ENCODE measurements at places on chromosomes 1 and 21. TPM values are rescaled to one million over a fixed set of nuclear protein-coding genes. Genes with fewer than 3 reads are reported as not detected.

Gene C1orf53
- total RNA-seq, result 4.4 TPM

Gene CYP2J2
- 0.50 TPM for total RNA-seq

Gene MAP10
- 1.9 TPM for total RNA-seq

Gene MINDY1
- total RNA-seq, result 9.8 TPM

Gene KCNH1
- not detected for total RNA-seq

Gene RHD
- not detected for total RNA-seq

Gene TRPM2
- total RNA-seq, result not detected

Gene TMEM54
- 57.3 TPM for total RNA-seq

Gene SH3D21
- 1.3 TPM for total RNA-seq

Gene ITLN2
- total RNA-seq, result not detected

Gene HSD3B1
- total RNA-seq, result not detected

Gene RAP1GAP
- total RNA-seq, result not detected

Gene NPHS2
- not detected for total RNA-seq

Gene ATP5PB
- 234 TPM for total RNA-seq

Gene TPTE
- total RNA-seq, result not detected

Gene NHLH1
- not detected for total RNA-seq

Gene AKIRIN1
- 28.2 TPM for total RNA-seq

Gene CTSK
- total RNA-seq, result 49.1 TPM

Gene SLFNL1
- total RNA-seq, result under 0.01 TPM

Measured in bronchus fibroblast of lung (primary cell).